ENCODE measurements at places on chromosomes 1 and 21.
A peak's percentile ranks its signal among the peaks of the same experiment; 100 is the strongest.

DNA sequence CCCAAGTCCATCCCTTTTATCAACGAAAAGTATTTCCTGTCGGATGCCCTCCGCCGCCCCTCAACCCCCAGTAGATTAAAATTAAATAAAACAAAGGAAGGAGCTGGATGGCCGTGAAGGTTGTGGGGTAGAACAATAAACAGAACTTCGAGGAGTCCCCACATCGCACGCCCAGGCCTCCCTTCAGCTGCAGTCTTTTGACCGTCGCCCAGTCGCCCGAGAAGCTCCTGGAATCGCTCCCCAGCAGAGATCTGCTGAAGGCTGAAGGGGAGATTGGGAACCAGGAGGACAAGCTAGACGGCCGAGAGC is 905 bp downstream of the BARHL2 start:
- no peak overlapping the region for H3K4me3 ChIP-seq
- DNase-seq: no peak
- no peak overlapping the region for H3K27ac ChIP-seq
- peaks cover 92% of the 10 kb centered on the region for H3K27me3 ChIP-seq
- no peaks in the 10 kb centered on the region for H3K4me1 ChIP-seq

DNA sequence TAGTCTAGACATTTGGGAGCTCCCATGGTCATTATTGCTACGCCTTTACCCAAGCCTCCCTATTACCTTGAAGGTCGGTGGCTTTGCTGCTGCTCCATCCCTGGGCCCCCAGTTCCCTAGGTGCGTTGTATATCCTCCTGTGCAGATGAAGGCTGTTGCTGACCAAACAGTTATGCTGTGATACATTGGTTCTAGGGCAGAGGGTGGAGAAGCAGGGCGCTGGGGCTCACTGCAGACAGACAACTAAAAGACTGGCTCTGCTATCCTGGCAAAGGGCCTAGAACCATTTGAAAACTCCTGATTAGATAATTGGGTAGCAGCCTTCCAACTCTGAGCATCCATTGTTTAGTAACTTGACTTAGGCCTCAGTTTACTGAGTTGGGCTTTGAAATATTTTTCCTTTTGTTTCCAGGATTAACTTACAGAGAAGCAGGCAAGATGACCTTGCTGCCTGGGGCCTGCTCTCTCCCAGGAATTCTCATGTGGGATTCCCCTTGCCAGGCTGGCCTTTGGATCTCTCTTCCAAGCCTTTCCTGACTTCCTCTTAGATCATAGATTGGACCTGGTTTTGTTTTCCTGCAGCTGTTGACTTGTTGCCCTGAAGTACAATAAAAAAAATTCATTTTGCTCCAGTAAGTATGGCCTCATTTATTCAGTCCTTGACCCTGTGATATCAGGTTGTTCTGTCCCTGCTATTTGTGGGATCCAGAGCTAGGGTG is 15.5 kb downstream of the CHI3L2 start:
- no peak overlapping the region for H3K27ac ChIP-seq
- H3K4me1 ChIP-seq: no peaks in the 10 kb centered on the region
- H3K4me3 ChIP-seq: no peak overlapping the region
- H3K27me3 ChIP-seq: no peaks in the 10 kb centered on the region
- no peaks in the 10 kb centered on the region for H3K36me3 ChIP-seq

DNA sequence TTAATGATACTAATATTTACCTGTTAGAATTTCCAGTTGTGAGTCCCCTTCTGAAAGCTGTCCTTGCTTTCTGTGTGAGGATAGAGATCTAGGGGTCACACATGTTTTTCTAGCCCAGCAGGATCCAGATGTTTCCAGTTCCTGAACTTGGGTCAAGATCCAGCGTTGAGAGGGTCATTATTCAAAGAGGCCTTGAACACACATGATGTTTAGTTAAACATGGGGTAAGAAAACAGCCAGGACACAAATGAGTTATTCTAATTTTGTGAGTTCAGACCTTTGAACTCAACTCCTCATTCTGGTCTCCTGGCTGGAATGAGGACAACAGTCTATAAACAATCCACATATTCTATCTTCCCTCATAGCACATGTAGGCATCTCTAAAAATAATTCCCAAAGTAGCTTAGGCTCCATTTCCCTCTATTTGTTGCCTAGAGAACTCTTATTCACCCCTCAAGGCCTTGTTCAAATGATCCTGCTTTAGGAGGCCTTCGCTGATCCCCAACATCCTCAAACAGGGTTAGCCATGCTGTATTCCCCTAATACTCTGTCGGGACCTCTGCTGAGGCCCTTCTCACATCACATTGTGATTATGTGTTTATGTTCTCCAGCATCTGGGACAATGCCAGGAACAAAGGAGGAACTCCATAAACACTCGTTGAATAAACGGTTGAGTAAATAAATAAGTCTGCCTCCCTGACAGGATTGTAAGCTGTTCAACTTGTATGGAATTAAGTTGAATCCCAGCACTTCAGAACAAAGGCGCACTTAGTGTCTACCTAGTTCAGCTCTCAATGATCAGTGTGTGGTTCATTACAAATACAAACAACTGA is 15.0 kb upstream of the KCNN3 start:
- DNase-seq: no peak
- H3K4me3 ChIP-seq: no peak overlapping the region
- H3K27me3 ChIP-seq: peaks cover 18% of the 10 kb centered on the region
- no peaks in the 10 kb centered on the region for H3K36me3 ChIP-seq

GRCh38 chr21:36381841-36382589 is 3.2 kb upstream of the CHAF1B start:
- no peak for DNase-seq
- no peak overlapping the region for H3K4me3 ChIP-seq
- no peaks in the 10 kb centered on the region for H3K27me3 ChIP-seq
- H3K4me1 ChIP-seq: no peaks in the 10 kb centered on the region
- H3K27ac ChIP-seq: no peak overlapping the region

DNA sequence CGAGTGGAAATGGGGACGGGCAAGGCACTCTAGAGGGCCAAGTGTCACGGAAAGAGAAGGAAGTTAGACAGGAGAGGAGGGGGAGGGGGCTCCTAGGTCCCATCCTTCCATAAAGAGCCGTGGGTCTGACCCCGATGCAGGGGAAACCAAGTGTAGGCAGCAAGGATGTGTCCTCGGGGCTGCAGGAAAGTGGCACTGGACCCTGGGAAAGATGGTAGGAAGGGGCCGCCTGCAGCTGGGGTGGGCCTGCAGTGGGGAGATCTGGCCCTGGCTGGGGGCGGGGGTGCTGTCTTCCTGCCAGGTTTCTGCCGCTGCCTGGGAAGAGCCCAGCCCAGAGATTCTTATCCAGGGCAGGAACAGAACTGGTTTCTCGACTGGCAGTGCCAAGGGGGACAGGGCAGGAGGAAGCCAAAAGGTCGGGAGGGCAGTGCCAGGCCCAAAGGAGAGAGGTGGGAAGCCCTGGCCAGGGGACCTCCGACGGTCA is 12.9 kb downstream of the CRABP2 start:
- H3K36me3 ChIP-seq: no peaks in the 10 kb centered on the region
- H3K27me3 ChIP-seq: no peaks in the 10 kb centered on the region
- H3K4me3 ChIP-seq: no peak overlapping the region
- H3K4me1 ChIP-seq: peaks cover 64% of the 10 kb centered on the region

- DNase-seq: no peak
- no peaks in the 10 kb centered on the region for H3K36me3 ChIP-seq
- no peaks in the 10 kb centered on the region for H3K27me3 ChIP-seq
- no peaks in the 10 kb centered on the region for H3K4me1 ChIP-seq
- H3K27ac ChIP-seq: no peak overlapping the region
Observed at GRCh38 chr1:80363689-80364475, 1357.4 kb upstream of the ADGRL4 start.

DNA sequence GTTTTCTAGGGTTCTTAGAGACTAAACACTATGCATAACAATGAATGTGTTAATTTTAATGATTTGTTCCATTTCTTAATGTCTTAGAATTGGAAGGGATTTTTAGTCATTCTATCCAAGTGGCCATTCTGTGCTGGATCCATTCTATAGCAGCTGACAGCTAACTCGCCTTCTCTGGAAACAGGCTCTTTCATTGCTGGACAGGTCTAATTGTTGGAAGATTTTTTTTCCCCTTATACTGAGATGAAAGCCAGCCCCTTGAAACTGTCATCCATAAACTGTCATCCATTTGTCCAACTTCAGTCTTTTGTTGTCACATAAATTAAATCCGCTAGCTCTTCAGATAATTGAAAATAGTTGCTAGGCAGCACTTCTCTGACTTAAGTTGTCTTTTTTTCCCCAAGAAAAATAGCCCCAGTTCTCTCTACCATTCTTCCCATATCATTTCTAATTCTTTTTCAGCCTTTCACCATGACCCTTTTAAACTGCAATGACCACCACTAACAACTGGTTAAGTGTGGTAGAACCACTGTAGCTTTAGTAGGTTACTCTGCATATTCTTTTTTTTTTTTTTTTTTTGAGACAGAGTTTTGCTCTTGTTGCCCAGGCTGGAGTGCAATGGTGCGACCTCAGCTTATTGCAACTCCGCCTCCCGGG is 19.7 kb downstream of the AK4 start:
- H3K27ac ChIP-seq: no peak overlapping the region
- H3K36me3 ChIP-seq: no peaks in the 10 kb centered on the region
- no peak overlapping the region for H3K4me3 ChIP-seq
- H3K27me3 ChIP-seq: no peaks in the 10 kb centered on the region
- no peaks in the 10 kb centered on the region for H3K4me1 ChIP-seq
- DNase-seq: no peak

- no peaks in the 10 kb centered on the region for H3K4me1 ChIP-seq
- H3K4me3 ChIP-seq: no peak overlapping the region
- no peaks in the 10 kb centered on the region for H3K27me3 ChIP-seq
- no peak for DNase-seq
- no peaks in the 10 kb centered on the region for H3K36me3 ChIP-seq
Observed at GRCh38 chr1:63967901-63968300, 194.1 kb downstream of the ROR1 start.

DNA sequence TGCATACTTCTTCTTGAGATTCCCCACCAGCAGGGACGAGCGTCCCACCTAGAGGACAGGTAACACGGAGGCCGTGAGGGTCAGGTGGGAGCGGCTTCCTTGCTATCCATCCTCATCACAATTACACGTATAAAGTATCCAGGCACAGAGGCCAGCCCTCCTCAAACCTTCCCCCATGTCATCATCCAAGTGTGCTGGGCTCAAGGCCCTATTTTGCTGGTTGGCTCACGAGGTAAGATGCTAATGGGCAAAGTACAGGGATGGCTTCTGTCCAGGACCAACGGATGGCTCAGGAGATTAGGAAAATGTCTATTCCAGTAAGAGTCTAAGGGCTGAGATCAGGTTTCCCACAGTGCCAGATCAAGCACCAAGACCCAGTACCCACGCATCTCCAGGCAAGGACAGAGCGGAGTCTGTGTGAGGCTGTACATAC is 11.5 kb upstream of the A3GALT2 start:
- H3K27ac ChIP-seq: peak overlapping the region; percentile 27
- H3K4me3 ChIP-seq: no peak overlapping the region
- H3K36me3 ChIP-seq: peaks cover 82% of the 10 kb centered on the region
- H3K4me1 ChIP-seq: peaks cover 21% of the 10 kb centered on the region
- DNase-seq: no peak
- H3K27me3 ChIP-seq: no peaks in the 10 kb centered on the region

- no peak overlapping the region for H3K4me3 ChIP-seq
- H3K27ac ChIP-seq: no peak overlapping the region
- no peaks in the 10 kb centered on the region for H3K4me1 ChIP-seq
- no peak for DNase-seq
- H3K36me3 ChIP-seq: no peaks in the 10 kb centered on the region
Observed at GRCh38 chr1:237115035-237115434, 73.1 kb downstream of the RYR2 start.

- DNase-seq: peak; percentile 17
- H3K4me1 ChIP-seq: no peaks in the 10 kb centered on the region
- peak overlapping the region; percentile 67 for H3K27ac ChIP-seq
- no peaks in the 10 kb centered on the region for H3K27me3 ChIP-seq
- H3K4me3 ChIP-seq: no peak overlapping the region
Observed at GRCh38 chr1:101929343-101929742, 67.4 kb downstream of the OLFM3 start.

- no peaks in the 10 kb centered on the region for H3K27me3 ChIP-seq
- no peak overlapping the region for H3K27ac ChIP-seq
- H3K4me1 ChIP-seq: peaks cover 2% of the 10 kb centered on the region
- no peaks in the 10 kb centered on the region for H3K36me3 ChIP-seq
- H3K4me3 ChIP-seq: no peak overlapping the region
- DNase-seq: no peak
Observed at GRCh38 chr21:43997766-43998742, 14.1 kb upstream of the TRAPPC10 start.

- no peaks in the 10 kb centered on the region for H3K4me1 ChIP-seq
- H3K27me3 ChIP-seq: no peaks in the 10 kb centered on the region
- H3K36me3 ChIP-seq: no peaks in the 10 kb centered on the region
- DNase-seq: no peak
- no peak overlapping the region for H3K27ac ChIP-seq
- H3K4me3 ChIP-seq: no peak overlapping the region
Observed at GRCh38 chr1:187817782-187818181, 989.0 kb downstream of the PLA2G4A start.

GRCh38 chr1:184695023-184695422 is 59.6 kb downstream of the EDEM3 start:
- H3K36me3 ChIP-seq: peaks cover 48% of the 10 kb centered on the region
- peaks cover 6% of the 10 kb centered on the region for H3K4me1 ChIP-seq
- no peaks in the 10 kb centered on the region for H3K27me3 ChIP-seq
- no peak overlapping the region for H3K27ac ChIP-seq

DNA sequence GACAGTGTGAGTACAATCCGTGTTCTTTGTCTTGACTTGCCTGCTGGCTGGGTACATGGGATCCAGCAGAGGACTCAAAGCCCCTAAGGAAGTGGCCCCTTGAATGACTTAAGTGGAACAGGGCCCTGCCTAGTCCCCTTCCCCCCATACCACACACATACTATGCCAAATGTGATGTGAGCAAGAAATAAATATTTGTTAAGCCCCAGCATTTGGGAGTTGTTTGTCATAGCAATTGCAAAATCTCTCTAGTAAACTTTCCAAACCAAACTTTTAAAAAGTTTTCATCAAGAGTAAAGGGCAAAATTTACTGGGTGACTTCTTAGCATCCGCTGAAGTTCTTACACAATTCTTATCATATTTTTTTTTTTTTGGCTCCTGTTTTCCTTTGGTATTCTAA is 32.5 kb upstream of the CACHD1 start:
- no peaks in the 10 kb centered on the region for H3K27me3 ChIP-seq
- H3K4me1 ChIP-seq: no peaks in the 10 kb centered on the region
- H3K4me3 ChIP-seq: no peak overlapping the region
- no peak overlapping the region for H3K27ac ChIP-seq
- no peaks in the 10 kb centered on the region for H3K36me3 ChIP-seq
- DNase-seq: no peak

- no peak for DNase-seq
- H3K27me3 ChIP-seq: no peaks in the 10 kb centered on the region
- no peaks in the 10 kb centered on the region for H3K36me3 ChIP-seq
- no peak overlapping the region for H3K27ac ChIP-seq
- H3K4me1 ChIP-seq: no peaks in the 10 kb centered on the region
Observed at GRCh38 chr1:46558966-46559365, 7.5 kb upstream of the KNCN start.

DNA sequence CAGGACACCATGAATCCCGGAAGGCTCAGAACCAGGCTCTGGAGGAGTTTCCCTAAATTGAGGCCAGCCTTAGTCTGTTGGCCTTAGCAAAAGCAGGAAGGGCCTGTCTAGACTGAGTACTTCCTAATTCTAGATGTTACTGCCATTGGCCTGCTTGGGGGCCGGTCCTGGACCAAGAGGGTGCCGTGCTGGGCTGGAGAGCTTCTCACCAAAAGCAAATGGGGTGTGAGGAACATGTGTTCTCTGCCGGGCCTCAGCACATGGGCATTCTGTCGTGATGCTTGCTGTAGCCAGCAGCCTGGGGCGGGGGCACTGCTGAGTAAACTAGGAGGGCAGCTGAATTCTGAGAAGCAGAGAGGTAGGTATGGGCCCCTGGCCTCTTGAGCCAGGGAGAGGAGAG is 35.7 kb upstream of the MAN1C1 start:
- H3K27ac ChIP-seq: no peak overlapping the region
- H3K27me3 ChIP-seq: no peaks in the 10 kb centered on the region
- H3K4me3 ChIP-seq: no peak overlapping the region

Data from SK-N-SH (cell line).